T-helper 2 cell treated with Interferon-gamma antibody and Interleukin-4, amounts not matched to agents 5 μg/mL and 100 μg/mL, for 36 hours (primary cell): ENCODE measurements at places on chromosomes 5 and 9.

DNA sequence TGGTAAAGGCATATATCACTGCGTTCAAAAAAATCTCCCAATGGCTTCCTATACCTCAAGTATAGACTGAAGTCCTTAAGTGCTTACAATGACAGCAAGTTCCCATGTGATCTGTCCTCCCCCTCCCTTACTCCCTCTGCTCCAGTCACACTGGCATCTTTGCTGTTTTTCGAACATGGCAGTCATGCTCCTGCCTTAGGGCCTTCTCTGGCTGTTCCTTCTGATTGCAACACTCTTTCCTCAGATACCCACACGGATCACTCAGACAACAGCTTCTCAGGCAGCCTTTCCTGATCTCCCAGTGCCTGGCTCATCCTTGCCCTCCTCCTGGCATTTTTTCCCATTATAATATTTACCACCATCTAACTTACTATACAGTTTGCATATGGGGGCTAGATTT, 232.8 kb downstream of the ARHGEF28 start:
- DNase-seq = no peak

- no peak for DNase-seq
These were observed 340.3 kb downstream of the CWC27 start for GRCh38 chr5:65108786-65109743.

DNA sequence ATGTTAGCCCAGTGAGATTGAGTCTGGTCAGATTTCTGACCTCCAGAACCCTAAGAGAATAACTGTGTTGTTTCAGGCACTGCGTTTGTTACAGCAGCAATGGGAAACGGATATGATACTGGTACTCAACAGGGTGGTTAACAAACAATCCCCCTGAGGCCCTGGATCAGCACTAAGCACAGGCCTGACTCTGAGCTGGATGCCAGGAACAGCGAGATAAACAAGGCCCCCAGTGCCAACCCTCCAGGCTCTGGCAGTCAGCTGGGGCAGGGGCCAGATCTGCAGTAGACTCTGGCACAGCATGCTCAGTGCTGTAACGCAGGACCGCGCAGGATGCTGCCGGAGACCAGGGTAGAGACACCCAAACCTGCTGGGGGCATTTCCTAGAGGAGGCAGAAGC, 22.1 kb downstream of the CPLX2 start:
- DNase-seq = no peak

DNA sequence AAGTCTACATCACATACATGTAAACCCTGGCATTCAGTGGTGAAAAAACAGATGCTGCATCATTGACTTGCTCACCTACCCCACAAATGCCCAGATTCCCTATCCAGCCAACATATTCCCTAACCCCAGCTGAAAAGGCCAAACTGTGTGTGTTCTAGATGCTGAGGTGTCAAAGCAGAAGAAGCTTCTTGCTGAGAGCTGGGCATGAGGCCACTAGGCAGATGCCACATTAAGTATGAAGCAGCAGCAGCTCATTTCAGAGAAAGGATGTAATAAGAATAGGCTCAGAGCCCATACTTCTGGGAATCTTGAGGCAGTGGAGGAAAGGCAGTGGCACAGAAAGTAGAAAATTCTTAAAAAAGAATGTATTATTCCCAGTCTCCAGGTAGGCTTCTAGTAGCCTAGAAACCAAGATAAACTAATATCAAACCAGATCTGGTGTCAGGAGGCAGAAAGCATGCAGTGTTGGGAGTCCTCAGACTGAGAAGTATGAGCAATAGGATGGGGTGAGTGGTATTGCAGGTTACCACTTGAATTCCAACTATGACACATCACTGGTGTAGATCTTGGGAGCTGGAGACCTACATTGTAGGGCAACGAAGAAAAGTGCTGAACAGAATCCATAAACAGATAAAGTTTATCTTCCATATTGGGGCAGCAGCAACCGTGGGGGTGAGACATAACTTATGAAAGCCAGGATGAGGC, 71.9 kb upstream of the GRHPR start:
- DNase-seq = no peak

DNA sequence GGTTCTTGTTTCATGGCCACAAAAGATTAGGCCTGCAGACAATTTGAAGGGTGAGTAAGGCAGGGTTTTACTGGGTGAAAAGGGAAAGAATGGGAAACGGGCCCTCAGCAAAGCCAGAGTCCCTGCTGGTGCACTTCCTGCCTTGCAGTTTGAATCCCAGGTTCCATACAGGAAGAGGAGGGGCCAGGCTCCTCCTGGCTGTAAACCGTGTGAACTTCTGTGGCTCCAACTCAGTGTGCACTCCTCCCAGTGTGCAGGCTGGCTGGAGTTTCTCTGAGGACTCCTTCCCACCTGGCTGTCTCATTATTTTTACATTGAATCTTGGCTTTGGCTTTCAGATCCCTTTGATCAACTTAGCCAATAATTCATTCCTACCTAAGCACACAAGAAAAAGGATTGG, 367.1 kb upstream of the KLF4 start:
- DNase-seq = no peak

DNA sequence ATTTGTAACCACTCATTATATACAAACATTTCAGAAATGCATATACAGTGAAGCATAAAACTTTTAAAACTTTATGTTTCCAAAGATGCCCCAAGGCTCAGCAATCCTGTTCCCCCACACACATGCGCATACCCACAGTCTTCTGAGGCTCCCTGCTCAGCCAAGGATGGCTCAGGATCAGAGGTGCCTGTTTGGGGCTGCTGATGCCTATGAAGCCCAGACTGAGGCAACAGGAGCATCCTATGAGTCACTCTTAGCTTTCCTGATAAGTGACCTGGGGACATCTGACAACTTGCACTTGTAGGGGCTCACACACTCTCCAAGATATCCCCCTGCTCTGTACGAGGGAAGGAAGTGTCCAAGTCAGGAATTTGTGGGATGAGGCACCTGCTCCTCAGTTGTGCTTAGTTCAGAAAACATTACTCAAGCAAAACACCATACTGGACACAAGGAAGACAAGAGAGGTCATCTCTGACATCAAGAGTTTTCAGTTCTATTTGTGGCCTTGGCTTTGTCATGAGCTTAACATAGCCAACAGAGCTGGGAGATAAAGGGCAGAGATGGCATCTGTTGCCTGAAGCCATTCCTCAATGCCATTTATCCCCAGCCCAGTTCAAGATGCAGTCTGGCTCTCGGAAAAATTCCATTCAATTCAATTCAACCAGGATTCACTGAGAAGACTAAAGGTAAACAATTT, 62.3 kb downstream of the NIPSNAP3B start:
- no peak for DNase-seq

DNA sequence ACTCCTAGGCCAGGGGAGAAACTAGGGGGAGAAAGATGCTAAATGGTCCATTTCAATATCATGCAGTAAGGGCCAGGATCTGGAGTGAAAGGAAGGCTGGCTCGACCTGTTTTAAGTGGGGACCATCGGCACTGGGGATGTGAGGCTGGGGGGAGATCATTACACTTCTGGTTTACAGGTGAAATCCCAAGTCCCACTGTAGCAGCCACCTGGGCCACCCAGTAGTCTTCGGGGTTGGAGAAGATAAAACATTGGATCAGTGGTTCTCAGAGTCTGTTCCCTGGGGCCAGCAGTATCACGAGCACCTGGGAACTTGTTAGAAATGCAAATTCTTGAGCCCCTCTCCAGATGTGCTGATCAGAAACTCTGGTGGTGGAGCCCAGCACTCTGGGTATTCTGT, 111.3 kb upstream of the ALDH1B1 start:
- DNase-seq = no peak

DNA sequence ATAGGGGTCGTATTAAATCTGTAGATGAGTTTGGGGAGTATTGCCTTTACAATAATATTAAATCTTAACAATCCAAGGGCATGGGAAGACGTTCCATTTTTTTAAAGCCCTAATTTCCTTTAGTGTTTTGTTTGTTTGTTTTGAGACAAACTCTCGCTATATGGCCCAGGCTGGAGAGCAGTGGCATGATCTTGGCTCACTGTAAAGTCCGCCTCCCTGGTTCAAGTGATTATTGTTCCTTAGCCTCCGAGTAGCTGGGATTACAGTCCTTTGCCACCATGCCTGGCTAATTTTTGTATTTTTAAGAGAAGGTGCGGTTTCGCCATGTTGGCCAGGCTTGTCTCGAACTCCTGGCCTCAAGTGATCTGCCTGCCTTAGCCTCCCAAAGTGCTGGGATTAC, 19.9 kb downstream of the NIPBL start:
- no peak for DNase-seq

DNA sequence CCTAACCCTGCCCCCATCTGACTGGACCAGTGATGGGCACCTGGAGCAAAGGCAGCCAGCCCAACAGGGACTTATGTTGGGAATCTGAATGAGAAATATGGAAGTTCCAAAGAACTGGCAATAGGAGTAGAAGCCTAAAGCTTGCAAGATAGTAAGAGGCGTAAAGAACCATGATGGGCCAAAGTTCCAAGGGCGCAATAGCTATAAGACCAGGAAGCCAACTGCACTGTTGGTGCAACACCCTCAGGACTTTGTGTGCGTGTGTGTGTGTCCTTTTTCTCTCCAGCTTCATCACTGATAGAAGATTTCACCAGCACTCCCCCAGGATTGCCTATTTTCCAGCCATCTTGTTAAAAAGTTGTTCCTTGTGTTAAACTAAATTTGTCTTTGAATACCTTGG, 92.8 kb downstream of the ZNF608 start:
- no peak for DNase-seq

GRCh38 chr9:134570151-134570621, 71.4 kb upstream of the COL5A1 start:
- DNase-seq = no peak

DNA sequence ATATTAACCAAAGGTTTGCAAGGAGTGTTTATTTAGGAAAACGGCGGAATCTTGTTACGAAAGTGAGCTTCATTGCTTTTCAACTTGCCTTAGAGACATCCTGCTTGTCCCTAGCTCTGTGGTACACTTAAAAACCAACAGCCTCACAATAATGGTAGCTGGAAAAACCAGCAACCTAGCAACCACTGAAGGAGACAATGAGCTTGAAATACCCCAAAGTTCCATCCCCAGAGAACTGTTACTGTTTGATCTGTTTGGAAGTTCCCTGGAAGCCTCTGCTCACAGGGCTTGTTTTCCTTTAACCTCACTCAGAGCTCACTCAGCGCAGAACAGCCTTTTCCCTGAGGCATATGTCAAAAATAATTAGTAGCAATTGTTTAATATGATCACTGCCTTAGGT, 43.2 kb downstream of the SH3TC2 start:
- DNase-seq = no peak

DNA sequence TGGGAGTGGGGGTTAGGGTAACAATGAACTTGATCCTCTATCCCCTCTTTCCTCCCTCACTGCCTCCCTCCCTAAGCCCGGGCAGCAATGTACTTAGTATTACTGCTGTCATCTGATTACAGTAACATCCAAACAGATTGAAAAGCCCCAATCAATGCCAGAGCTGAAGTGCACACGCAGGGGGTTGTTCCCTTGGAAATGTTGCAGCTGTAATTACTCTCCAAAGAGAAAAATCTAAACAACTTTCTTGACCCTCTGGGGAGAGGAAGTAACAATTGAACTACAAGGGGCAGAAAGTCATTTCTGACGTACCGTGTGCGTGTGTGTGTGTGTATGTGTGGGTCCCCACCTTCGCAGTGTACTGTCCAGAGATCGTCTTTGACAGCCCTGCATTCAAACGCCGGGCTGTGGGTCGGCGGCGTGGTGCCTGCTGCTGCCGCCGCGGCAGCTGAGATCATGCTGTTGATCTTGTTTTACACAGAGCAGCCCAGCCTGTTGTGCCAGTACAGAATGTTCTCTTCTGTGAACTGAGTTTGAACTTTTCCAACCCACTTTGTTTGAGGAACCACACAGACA, 66.0 kb upstream of the KLF9 start:
- DNase-seq = no peak

DNA sequence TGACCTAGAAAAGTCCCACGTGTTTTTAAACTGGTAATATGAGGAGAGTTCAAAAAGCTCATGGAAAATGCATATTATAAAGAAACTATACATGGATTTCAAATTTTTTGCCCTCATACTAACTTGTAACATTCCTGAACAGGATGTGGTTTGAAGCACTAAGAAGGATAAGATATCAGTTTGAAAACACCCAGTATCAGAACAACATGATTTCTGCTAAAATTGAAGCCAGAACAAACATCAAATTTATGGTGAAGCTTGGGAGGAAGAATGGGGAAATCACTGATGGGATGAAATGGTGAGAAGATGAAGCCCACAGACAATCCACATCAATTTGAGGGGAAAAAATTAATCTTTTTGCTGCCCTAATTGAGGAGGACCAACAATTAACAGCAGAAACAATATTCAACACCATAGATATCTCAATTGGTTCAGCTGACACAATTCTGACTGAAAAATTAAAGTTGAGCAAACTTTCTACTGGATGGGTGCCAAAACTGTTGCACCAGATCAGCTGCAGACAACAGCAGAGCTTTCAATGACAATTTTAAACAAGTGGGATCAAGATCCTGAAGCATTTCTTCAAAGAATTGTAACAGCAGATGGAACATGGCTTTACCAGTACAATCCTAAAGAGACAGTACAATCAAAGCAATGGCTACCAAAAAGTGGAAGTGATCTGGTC, 113.2 kb upstream of the SNX2 start:
- no peak for DNase-seq

- no peak for DNase-seq
These were observed 303.9 kb upstream of the DAP start for GRCh38 chr5:11064763-11065450.

GRCh38 chr5:146751054-146751453, 127.5 kb downstream of the PPP2R2B start:
- DNase-seq = no peak

- DNase-seq = no peak
These were observed 165.0 kb downstream of the FBXL7 start for GRCh38 chr5:15664961-15665360.

DNA sequence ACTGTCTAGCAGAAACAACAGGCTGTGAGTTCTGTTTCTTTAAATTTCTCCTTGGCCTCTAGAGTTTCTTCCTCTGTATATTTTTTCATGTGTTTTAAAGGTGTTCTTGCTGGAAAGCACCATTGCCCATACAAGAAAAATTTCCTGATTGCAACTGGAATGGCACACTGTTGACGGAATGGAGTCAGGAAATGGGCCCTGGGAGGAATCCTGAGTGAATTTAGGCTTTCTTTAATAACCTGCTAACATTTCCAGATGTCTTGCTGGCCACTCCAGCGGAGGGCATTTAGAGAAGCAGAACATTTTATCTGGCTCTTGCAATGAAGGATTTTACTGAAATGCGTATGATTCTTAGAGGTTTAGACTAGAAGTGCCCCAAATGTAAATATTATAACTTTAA, 736.3 kb downstream of the TAF11L14 start:
- DNase-seq = no peak
